ENCODE measurements at places on chromosomes 7 and 10.

DNA sequence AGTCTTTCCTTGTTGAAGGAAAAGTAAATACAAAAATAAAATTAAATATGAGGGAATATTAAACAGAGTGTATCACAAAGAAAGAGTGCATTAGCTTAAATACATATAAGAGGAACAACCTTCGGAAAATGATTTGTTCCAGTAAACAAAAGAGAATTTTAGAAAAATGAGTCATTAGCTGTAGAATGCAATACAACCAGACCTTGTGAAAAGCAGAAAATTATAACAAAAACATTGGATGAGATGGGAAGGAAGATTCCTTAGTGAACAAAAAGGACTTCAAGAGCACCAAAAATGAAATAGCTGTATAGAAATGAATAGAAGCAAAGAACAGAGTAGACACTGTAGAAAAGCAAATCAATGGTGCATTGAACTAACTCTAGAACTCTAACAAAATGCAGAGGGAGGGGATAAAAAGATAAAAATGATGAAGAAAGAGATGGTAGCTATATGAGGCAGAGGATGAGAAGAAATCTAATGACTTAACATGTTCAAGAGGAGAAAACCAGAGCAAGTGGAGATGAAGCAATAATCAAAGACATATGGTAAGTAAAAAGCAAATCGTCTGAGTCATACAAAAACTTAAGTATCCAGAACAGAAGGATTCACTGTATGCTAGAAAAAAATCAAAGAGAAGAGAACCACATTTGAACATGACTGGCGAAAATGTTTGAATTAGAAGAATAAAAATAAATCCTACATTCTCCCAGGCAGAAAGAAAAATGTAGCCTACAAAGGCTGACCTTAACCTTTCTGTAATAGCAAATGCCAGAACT lies 190.5 kb downstream of the TMEM26 start:
- no peak for DNase-seq

DNA sequence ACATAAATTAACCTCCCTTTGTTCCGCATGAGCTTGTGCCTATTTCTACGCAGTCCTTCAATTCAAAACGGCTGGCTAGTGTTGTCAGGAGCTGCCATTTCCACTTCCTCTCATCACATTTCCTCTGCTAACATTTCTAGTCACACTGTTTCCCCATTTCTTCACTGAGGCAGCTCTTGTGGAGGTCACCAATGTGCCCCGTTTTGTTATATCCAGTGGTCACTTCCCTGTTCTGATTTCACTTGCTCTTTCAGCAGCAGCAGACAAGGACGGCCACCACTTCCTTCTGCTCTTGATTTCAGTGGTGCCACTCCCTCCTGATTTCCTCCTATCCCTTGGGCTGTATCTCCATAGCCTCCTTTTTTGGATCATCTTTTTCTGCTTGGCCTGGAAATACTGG lies 64.8 kb upstream of the SEC61G start:
- peak; percentile 3 for DNase-seq

DNA sequence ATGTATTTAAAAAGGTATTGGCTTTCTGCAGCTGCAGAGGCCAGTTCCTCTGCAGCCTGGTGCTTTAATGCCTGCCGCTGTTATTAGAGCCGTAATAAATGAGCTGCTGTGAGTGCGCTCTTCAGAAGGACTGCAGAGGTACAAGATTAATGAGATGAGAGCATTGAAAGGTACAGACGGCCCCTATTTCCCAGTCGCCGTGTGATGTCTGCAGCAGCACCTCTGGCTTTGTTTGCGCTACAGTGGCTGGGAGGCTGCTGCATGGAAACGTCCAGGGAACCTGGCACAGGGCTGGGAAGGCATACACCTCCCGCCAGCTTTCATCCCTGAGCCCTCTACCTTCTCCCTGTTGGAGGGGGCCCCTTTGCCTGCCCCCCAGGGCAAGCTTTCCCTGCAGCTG lies 383.8 kb upstream of the ZMIZ1 start:
- no peak for DNase-seq

DNA sequence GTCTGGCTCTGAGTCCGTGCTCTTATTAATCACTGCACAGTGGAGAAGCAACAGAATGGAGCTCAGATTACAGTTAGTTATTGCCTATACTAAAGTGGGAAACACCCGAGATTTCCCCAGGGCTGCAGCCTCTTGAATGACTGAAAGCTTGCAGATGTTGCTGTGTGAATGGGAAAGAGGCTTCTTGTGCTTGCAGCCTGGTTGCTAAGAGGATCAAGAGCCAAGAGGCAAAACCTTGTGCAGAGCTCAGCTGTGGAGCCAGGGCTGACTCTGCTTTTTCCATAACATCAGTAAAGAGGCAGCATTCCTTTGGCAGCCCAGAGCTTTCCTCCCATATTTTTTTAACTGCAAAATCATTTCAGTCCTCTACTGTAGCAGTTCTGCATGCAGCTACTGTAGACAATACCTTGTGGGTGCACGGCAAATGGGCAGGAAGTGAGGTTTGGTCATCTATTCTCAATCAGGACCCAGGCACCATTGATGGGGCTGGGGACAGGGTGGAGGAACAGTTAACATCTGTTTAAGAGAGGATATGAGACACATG lies 86.5 kb downstream of the RALA start:
- no peak for DNase-seq

DNA sequence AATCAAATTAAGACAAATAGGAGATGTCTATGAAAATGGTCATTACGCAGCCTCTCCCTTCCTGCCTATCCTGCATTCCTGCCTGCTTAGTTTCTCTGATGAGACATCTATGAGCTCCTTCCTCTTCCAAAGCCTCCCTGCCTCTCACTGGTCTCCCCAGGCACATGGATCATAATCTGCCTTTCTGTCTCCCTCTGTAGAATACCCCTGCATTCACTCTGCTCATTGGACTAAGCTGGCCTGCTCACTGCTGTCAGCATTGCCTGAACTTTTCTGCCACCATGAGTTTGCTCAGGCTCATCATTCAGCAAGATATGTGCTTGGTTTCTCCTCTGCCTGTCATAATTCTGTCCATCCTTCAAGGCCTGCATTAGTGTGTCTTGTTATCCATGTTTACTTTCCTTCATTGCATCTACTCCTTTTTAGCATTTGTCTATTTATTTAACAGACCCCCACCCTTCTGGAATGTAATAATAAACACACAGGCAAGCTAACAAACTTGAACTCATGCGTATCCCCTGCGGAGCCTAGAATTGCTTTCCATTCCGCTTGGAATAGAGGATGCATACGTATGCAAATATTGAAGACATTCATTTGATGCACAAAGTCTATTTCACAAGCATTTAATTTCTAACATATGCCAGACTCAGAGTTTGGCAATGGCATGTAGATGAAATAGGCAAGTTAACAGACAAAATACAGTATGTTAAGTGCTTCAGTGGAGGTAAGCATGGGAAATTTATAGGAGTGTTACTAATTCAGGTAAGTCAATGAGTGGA lies 88.3 kb downstream of the PTPRZ1 start:
- no peak for DNase-seq

DNA sequence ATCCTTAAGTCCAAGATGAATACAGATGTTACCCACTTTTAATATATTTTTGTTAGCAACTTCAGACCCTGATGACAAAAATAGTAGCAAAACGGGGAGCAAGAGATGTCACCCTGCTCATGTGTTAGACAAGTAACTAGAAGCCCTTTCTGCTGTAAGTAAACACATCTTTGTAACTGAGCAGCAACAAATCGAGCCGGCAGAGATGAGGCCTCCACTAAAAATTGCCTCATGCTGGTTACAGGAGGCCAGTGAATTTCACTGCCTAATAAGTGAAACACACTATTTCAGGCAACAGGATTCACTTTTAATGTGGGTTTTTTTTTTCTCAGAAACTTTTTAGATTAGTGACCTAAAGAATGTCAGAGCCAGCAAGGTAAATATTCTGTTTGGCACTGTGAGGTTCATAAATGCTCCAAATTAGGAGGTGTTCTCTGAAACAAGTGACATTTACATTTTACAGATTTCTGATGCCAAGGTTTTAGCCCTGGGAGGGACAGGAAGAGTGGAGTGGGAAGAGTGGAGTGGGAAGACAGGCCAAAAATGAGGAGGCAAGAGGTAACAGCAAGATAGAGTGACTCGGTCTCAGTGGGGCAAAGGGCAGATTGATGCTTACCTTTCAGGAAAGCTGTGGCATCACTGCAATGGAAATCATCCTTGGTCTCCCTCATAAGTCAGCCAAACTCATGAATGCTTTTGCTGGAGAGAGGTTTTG lies 53.6 kb upstream of the LRRC17 start:
- DNase-seq, result no peak

GRCh38 chr7:41005374-41005901 lies 697.5 kb downstream of the INHBA start:
- no peak for DNase-seq

GRCh38 chr7:128003167-128003566 lies 28.1 kb downstream of the LRRC4 start:
- DNase-seq, result no peak

DNA sequence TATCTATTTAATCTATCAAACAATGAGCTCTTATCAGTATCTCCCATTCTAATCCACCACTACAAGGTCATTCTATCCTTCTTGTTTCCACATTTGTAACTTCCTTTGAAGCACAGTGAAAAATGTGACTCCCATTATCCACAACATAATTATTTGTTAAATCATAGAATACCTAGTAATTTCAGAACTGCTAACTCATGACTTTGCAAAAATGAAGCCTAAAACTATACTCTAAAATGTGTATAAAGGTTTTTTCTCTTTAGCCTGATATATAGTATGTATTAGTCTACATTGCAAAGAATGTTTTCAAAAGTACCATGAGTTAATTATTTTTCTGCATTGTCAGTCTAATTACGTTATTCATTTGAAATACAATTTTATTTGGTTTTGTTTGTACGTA lies 12.0 kb upstream of the MRPS16 start:
- no peak for DNase-seq

GRCh38 chr10:21060626-21061025 lies 163.5 kb upstream of the NEBL start:
- no peak for DNase-seq

- DNase-seq, result peak; percentile 51
These were observed 51.5 kb downstream of the RBM17 start for GRCh38 chr10:6140141-6140841.

GRCh38 chr7:40733114-40733513 lies 598.3 kb downstream of the SUGCT start:
- no peak for DNase-seq

DNA sequence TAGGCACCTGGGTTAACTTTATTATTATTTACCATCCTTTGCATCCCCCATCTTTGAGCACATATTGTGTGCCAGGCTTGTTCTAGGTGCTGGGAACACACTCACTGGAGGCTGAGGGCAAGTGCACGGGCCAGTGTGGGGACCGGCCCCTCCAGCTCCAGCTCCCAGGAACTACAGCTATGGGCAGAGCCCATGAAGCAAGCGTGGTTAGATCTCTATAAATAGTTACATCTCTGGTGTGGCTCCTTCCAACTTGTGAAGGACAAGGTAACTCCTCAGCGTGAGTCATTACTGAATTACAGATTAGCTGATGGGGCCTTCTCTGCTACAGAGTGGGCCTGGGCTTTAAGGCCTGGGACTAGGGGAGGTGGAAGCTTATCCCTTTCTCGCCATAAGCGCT lies 583.5 kb downstream of the SDK1 start:
- DNase-seq, result no peak

GRCh38 chr10:94991243-94991888 lies 52.9 kb downstream of the CYP2C9 start:
- no peak for DNase-seq

DNA sequence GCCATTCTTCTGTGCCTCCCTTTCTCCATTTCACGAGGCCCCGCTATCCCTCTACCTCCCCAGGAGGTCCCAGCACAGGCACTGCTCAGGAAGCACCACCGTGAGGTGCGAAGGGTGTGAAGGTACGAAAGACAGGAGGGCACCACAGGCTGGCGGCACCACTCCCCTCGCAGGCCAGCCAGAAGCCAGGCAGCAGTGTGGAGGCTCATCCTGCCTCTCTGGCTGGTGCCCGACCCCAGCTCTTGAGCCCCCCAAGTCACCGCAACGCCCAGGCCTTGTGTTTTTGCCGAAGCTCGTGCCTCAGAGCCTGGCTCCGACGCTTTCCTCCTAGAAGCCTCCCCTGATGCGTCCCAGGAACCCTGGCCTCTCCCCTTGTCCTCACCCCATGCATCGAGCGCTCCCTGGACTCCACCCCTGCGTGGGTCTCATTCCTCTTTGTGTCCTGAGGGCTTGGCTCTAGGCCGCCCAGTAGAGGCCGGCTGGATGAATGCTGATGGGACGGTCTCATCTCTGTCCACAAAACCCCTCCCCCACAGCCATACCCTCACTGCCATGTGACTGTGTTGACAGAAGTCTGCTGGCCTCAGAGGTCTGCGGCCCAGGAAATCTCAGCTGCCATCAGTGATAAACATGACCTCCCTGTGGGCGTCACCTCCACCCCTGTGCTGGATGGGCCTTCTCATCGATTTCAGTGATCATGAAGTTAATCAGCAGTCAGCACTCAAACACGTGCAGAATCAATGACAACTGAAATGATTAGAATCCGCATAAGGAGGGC lies 19.3 kb downstream of the BRI3 start:
- no peak for DNase-seq

GRCh38 chr7:11175371-11175770 lies 201.7 kb downstream of the PHF14 start:
- DNase-seq, result no peak

- DNase-seq, result no peak
These were observed 91.9 kb upstream of the NPY start for GRCh38 chr7:24192053-24192452.

GRCh38 chr10:52965938-52966401 lies 193.4 kb upstream of the MBL2 start:
- peak; percentile 1 for DNase-seq

DNA sequence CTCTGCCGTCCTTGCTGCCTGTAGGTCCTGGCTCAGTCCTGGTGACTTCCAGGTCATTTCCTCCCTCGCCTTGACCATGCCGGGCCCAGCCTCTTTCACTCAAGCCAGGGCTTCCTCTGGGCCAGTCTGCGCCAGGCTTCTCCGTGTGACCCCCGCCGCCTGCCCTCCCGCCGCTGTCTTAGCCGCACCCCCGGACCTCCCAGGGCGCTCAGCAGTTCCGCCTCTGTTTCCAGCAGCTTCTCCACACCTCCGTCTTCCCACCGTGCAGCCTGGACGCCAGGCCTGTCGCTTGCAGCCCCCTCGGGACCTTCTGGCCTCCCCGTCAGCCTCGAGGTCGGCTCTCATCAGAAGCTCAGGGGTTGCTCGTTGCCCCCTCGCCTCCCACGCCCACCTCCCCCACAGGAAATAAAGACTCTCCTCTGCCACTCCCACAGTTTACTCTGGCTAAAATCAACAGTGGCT lies 123.0 kb upstream of the FZD8 start:
- no peak for DNase-seq

- no peak for DNase-seq
These were observed 513.0 kb upstream of the TEX47 start for GRCh38 chr7:89308535-89308934.

DNA sequence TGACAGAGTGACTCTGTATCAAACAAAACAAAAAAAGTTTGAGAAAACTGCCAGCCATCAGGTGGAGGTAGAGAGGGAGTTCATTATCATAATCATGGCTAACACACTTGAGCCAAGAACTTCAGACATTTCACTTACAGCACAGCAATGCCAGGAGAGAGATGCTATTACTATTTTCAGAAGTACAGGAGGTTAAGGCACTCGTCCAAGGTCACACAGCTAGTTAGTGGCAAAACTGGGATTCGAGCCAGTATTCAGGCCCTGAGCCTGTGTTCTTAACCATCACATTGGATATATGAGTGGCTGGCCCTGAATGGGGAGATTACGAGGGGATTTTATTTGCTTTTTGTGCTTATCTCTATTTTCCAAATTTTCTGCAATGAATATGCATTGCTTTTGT lies 24.8 kb upstream of the UNC5B start:
- no peak for DNase-seq

- no peak for DNase-seq
These were observed 76.1 kb upstream of the NPS start for GRCh38 chr10:127472976-127473375.

GRCh38 chr10:58348571-58349033 lies 13.8 kb downstream of the UBE2D1 start:
- DNase-seq, result no peak
